ENCODE measurements at places on chromosomes 7 and 10. TPM values are rescaled to one million over a fixed set of nuclear protein-coding genes. Genes with fewer than 3 reads are reported as not detected.

- H3K27me3 ChIP-seq = no peaks in the 10 kb centered on the region
- no peak overlapping the region for H3K27ac ChIP-seq
- H3K4me1 ChIP-seq = no peaks in the 10 kb centered on the region
These were observed 27.1 kb downstream of the MET start for GRCh38 chr7:116698930-116699721.

The EGR2 gene
- 0.56 TPM for total RNA-seq

The SLC26A3 gene
- total RNA-seq = not detected

GRCh38 chr7:76269895-76270294 lies 32.6 kb upstream of the HSPB1 start:
- H3K4me3 ChIP-seq = no peak overlapping the region
- H3K36me3 ChIP-seq = no peaks in the 10 kb centered on the region
- DNase-seq = no peak
- no peaks in the 10 kb centered on the region for H3K4me1 ChIP-seq

The ANLN gene
- total RNA-seq = 209 TPM

- H3K36me3 ChIP-seq = no peaks in the 10 kb centered on the region
- H3K4me3 ChIP-seq = no peak overlapping the region
- H3K27me3 ChIP-seq = no peaks in the 10 kb centered on the region
- DNase-seq = no peak
These were observed 34.3 kb upstream of the ITGB8 start for GRCh38 chr7:20296444-20296843.

DNA sequence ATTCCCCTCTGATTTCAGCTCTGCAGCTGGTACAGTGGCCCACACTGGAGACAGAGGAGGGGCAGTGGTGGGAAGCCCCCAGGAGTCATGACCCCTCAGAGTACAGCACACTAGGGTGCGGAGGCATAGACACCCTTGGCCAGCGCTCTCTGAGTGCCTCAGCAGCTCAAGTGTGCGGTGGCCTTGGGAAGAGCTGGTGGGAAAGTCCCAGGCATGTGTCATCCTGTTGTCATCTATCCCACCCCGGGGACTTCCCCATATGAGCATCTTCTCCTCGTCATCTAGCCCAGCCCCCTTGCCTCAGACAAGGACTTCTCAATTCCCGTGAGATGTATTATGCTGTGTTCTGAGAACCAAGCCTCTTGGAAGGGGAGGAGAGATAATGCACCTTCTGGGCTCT lies 15.6 kb upstream of the PPIF start:
- DNase-seq = peak; percentile 97
- no peaks in the 10 kb centered on the region for H3K27me3 ChIP-seq
- no peak overlapping the region for H3K4me3 ChIP-seq
- H3K36me3 ChIP-seq = no peaks in the 10 kb centered on the region

GRCh38 chr10:103960103-103960502 lies 6.8 kb upstream of the SLK start:
- H3K4me1 ChIP-seq = no peaks in the 10 kb centered on the region
- H3K4me3 ChIP-seq = no peak overlapping the region
- peaks cover 9% of the 10 kb centered on the region for H3K27me3 ChIP-seq
- no peaks in the 10 kb centered on the region for H3K36me3 ChIP-seq

DNA sequence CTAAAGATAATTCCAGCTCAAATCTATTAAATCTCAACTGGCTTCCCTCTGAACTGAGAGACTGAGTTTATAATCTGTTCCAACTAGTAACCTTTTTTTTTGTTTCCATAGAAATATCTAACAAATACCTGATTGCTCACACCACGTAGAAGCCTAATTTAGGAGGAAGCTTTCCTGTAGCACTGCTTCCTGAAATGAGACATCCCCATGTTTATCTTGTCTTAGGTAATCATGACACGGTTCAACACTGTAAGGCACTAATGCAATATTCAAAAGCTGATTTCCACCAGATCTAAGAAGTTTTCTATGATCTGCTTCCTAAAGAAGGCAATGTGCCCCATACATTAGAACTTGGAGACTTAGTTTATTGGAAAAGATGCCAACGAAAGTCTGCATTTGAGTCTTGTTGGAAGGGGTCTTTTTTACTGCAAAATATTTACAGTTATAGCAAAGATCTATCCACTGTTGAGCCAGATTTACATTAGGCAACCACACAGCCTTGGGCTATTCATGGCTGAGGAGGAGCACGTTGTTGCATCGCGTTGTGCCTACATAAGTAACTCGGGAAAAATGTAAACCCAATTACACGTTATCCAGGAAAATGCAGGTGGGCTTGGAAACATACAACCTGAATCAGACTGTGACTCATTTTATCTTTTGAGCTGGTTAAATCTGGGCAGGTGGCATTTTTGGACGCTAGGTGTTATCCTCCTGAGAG lies 66.3 kb downstream of the VIPR2 start:
- H3K4me1 ChIP-seq = no peaks in the 10 kb centered on the region
- H3K27me3 ChIP-seq = no peaks in the 10 kb centered on the region
- H3K27ac ChIP-seq = no peak overlapping the region
- DNase-seq = no peak
- no peak overlapping the region for H3K4me3 ChIP-seq

The IQUB gene
- total RNA-seq = 0.18 TPM

Data from IMR-90 (cell line).